ENCODE measurements at places on chromosomes 16 and 17. TPM values are rescaled to one million over a fixed set of nuclear protein-coding genes. Genes with fewer than 3 reads are reported as not detected.

KRTAP4-9 gene
- not detected for total RNA-seq

CHRNB1 gene
- total RNA-seq: 16.4 TPM

C1QTNF1 gene
- total RNA-seq: 0.15 TPM

SDR42E1 gene
- 0.20 TPM for total RNA-seq

COPS3 gene
- 71.7 TPM for total RNA-seq

ZNF205 gene
- total RNA-seq: 31.6 TPM

DNA sequence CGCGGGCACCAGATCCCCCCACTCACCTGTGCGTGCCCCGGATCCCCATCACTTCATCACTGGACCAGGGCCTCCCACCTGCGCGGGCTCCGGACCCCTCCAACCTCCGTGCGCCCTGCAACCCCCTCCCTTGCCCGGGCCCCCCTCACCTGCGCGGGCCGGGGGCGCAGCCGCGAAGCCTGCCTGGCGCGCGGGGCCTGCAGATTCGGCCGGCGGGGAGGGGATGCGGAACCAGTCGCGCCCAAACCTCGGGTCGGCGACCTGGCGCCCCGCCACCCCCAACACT, 202 bp downstream of the CEP131 start:
- DNase-seq: no peak

DNA sequence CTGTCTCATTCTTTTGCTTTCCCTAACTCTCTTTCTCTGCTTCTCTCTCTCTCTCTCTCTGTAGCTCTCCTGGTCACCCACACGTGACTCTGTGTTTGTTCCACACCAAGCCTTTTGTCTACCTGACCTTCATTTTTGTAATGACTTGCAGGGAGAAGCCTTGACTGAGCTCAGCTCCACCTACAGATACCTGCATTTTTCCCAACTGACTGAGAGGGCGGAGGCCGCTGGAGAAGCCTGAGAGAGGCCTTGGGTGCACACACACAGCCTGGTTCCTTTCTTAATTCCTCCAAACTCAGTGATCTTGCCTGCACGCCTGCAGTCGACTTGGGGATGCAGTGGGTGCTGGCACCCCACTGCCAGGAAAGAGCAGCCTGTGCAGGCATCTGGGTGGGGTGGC, 68.8 kb downstream of the LYRM1 start:
- no peak for DNase-seq

- DNase-seq: no peak
These were observed 16.7 kb downstream of the RPRML start for GRCh38 chr17:46962374-46962790.

- no peak for DNase-seq
These were observed 2.0 kb downstream of the ADGRG1 start for GRCh38 chr16:57630407-57630797.

DNA sequence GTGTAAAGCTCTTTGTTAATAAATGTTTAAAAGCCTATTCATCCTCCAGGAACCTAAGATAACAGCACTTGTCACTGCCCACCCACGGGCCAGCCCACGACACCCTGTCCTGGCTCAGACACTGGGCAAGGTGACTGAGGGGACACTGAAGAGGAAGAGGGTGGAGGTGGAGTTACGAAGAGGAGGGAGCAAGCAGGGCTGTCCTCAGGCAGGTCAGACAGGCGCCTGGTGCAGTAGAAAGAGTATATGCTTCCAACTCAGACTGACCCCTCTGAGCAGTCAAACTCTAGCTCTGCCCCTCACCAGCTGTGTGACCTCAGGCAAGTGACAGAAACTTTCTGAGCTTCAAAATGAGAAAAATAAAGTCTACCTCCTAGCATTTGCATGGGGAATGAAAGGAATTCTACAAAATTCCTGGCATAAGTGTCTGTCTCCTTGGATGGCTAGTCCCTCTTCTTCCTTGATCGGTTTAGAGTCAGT, 22.8 kb downstream of the TEX2 start:
- DNase-seq: no peak

GRCh38 chr16:7113949-7114348, 218.7 kb upstream of the RBFOX1 start:
- no peak for DNase-seq

- DNase-seq: no peak
These were observed 70.3 kb downstream of the SDR42E1 start for GRCh38 chr16:81940781-81941560.

Data from glutamatergic neuron (in vitro differentiated cells).